ENCODE measurements at places on chromosomes 7 and 10.

GRCh38 chr10:29828440-29828894 is 193.7 kb upstream of the SVIL start:
- no peak for DNase-seq

DNA sequence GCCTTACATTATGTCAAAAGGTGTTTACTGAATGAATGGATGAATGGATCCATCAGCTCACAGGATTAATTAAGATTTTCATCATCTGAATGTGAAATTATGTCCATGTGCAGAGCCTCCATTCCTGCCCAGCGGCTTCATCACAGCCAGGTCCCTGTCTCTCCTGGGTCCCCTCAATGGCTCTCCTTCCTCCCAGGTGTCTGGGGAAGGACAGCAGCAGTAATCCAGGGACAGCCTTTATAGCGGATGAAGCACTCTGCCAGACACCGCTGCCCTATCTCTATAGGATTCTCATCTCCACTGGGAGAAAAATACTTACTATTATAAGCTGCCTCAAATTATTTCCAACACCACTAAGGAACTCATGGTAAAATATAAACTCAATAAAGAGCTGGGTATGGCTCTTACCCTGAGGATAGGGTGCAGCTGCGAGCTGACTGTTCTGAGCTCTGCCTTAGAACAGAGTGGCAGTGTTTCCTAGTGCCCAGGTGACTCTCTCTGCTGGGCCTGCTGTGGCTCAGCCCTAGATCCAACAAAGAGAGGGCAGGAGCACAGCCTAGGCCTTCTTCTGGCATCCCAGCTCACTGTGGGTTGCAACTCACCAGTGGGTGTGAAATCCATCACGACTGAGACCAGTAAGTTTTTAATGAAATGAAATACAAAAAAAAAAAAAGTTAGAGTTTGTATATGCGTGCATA is 38.3 kb downstream of the GPRIN2 start:
- no peak for DNase-seq

GRCh38 chr10:17213646-17214349 is 12.3 kb upstream of the TRDMT1 start:
- no peak for DNase-seq

- DNase-seq: no peak
These were observed 34.1 kb upstream of the KCNMA1 start for GRCh38 chr10:77671594-77672252.

GRCh38 chr10:96833220-96834001 is 1.3 kb downstream of the LCOR start:
- no peak for DNase-seq

- no peak for DNase-seq
These were observed 64.4 kb downstream of the ASB13 start for GRCh38 chr10:5601826-5602495.

DNA sequence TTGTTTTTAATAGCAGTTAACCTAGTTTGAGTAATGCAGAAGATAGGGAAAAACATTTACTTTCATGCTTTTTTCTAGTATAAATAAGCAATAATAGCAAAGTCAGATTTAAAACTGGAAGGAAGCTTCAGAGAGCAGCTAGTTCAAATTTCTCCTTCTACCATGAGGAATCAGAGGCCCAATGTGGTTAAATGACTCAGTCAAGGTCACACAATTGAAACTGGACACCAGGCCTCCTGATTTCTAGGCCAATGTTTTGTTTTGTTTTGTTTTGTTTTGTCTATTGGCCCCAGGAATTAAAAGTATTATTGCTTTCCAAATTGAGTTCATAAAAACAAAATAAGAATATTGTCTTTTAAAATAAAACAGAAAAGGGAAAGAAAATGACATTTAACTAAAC is 122.3 kb downstream of the TRIL start:
- DNase-seq: no peak

DNA sequence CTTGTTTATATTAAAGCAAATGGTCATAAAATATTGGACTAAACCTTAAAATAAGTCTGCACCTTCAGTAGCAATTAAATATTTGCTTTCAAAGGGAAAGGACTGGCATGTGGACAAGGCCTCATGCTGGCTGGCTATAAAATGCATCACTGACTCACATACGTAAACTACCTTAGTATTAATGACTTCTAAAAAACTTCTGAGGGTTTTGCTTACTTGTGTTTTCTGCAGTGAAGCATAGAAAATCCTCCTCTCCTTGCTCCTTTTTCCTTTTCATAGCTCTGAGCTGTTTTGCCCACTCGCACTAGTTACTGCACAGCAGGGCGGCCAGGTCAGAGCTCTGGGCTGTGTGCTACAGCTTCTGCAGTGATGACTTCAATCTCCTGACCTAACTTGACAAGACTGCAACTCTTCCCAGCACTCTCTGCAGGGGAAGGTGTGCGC is 82.3 kb downstream of the CUL2 start:
- no peak for DNase-seq

DNA sequence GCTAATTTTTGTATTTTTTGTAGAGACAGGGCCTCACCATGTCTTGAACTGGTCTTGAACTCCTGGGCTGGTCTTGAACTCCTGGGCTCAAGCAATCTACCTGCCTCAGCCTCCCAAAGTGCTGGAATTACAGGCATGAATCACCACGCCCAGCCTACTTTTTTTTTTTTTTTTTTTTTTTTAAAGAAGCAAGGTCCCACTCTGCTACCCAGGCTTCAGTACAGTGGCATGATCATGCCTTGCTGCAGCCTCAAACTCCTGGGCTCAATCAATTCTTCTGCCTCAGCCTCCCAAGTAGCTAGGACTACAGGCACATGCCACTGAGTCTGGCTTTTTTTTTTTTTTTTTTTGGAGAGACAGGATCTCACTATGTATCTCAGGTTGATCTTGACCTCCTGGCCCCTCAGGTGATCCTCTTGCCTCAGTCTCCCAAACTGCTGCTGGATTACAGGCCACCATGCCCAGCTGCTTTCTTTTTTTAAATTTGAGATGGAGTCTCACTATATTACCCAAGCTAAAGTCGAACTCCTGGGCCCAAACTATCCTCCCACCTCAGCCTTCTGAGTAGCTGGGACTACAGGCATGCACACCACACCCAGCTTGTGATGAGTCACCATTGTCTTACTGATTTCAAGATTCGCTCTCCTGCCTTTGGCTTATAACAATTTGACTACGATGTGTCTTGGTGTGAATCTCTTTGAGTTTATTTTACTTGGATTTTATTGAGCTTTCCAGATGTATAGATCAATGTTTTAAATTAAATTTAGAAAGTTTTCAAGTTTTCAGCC is 9.0 kb downstream of the RPEL1 start:
- DNase-seq: no peak

DNA sequence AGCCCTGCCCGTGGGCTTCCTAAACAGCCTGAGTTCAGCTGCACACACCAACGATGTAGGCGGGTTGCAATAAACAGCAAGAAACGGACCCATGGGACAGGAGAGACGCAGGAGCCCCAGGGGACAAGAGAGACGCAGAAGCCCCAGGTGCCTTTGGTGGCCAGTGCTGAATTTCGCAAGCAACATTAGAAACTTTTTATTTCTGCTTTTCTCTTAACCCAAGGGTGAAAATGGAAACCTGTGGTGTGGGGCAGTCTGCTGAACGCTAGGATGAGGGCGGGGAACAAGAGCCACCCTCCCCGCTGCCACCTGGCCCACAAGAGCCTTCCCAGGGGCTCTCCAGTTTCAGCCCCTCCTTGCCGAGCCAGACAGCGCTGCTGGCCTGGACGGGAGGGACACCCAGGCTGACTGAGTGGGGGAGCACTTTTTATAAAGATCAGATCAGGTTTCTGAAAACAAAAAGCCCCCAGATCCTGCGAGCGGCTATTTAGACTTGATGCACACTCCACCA is 20.0 kb upstream of the GPR146 start:
- DNase-seq: no peak

- DNase-seq: no peak
These were observed 646.9 kb downstream of the SORCS3 start for GRCh38 chr10:105288026-105288425.

- DNase-seq: no peak
These were observed 55.0 kb downstream of the GBF1 start for GRCh38 chr10:102300278-102300843.

DNA sequence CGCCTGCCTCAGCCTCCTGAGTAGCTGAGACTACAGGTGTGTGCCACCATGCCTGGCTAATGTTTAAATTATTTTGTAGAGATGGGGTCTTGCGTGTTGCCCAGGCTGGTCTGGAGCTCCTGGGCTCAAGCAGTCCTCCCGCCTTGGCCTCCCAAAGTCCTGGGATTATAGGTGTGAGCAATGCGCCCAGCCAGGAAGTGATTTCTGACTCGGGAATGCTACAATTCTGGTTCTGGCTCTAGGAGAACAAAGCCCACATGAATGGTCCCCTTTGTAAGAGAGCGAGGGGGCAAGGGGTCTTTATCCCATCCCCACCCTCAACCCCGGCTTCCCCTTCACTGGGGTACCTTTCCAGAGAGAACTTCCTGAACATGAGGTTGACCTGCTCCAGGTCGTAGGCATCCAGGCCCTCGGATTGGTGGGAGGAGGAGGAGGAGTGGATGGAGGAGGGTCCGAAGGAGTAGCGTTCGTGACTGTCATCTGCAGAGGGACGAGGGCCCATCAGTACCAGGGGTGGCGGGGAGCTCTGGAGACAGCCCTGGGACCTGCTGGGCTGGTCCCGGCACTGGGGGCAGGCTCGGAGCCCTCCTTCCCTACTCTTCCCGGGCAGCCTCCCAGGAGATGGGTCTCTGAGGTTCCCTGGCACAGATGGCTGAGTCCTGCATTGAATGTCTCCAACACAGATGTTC is 79.9 kb upstream of the GNA12 start:
- DNase-seq: no peak

DNA sequence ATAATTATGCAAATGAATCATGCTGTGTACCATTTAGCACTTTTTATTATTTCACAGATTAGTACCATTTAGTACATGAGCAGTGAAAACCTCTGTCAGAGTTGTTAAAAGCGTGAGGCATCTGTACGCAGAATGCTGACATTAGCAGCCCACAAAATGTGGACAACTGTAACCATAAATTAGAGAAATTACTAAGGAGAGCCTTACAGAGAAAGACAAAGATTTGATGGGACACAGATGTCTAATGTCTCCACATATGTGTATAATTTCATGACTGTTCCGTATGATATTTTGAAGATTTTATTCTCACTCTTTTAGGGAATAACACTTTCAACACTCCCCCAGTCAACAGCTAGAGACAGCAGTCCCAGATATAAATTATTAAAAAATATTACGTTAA is 414.0 kb upstream of the ANKRD30A start:
- DNase-seq: no peak

- DNase-seq: peak; percentile 32
These were observed at the start of gene PCBD1 for GRCh38 chr10:70887804-70888800. Gene PCBD1 (minus strand): TSS chr10:70888565. CDS start chr10:70888533, 32 bp downstream.

DNA sequence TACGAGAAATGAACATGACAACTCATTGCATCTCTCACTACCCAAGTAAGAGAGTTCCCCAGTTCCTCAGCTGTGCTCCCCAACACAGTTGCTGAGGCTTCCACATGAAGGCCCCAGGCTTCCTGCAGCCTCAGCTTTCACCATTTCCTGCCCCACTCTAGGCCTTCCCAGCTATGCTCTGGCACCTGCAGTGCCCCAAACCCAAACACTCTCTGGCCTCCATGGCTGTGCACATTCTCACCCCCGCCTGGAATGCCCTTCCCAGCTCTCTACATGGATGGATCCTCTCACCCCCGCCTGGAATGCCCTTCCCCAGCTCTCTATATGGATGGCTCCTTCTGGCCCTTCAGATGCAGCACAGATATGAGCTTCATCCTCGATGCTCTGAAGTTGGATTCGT is 61.3 kb downstream of the KIAA1549 start:
- no peak for DNase-seq

GRCh38 chr10:73253225-73253555 is 746 bp upstream of the MRPS16 start:
- no peak for DNase-seq

DNA sequence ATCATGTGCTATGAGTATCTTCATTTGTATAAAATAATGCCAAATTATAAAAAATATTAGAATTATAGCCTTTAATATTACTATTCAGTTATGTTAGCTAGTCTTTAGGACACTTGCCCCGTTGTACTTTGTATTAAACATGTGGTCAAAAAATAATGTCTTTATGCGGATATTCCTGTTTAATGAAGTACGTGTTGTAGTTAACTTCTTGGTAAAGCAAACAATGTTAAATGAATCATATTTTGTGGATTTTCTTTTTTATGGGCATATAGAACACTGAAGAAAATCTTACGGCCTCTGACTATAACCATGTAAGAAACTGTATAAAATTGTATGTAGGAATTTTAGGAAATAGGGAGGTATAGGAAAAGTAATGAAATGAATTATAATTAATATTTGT is 14.3 kb downstream of the GLCCI1 start:
- no peak for DNase-seq

DNA sequence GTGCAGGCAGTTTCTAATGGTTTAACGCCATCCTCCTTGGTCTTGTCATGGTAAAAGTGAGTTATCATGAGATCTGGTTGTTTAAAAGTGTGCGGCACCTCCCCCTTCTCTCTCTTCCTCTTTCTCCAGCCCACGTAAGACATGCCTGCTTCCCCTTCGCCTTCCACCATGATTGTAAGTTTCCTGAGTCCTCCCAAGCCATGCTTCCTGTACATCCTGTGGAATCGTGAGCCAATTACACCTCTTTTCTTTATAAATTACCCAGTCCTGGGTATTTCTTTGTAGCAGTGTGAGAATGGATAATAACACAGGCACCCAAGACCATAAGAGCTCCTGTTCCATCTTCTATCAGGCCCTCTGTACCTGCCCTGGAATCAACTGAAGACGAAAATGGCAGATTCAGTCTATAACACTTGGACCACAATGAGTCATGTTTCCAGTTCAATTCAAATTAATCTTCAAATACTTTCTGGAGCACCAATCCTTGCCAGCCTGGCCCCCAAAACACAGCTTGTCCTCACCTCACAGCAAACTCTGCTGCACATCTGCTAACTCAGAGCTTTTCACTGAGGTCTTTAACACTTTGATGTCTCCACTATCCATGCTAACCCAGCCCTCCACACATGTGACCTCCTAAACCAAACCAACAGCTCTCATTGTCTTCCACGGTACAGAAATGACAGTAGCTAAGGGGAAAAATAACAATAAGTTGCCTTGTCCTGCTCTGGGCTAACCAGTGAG is 73.2 kb downstream of the SFMBT2 start:
- no peak for DNase-seq

DNA sequence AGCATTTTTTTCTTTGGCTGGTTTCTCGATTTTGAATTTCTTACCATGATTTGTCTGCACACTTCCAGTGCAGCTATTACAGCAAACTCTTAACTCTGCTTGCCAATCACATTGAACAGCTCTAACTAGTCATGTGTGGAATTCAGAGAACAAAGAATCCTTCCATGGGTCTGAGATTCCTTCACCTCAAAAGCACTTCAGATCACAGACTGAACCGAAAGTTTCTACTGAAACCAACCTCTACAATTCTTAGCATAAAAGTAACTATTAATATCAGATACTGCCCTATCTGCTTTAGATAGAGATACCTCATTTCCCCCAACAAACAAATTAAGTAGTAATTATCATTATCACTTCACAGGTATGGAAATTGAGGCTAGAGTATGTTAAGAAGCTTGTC is 56.5 kb upstream of the SP4 start:
- DNase-seq: no peak

GRCh38 chr7:108403597-108404217 is 52.5 kb downstream of the NRCAM start:
- DNase-seq: no peak

- DNase-seq: no peak
These were observed 41.7 kb downstream of the DENND11 start for GRCh38 chr7:141660259-141660658.
